Posterior vena cava (tissue), 2 donors: ENCODE measurements at places on chromosomes 4 and X.

DNA sequence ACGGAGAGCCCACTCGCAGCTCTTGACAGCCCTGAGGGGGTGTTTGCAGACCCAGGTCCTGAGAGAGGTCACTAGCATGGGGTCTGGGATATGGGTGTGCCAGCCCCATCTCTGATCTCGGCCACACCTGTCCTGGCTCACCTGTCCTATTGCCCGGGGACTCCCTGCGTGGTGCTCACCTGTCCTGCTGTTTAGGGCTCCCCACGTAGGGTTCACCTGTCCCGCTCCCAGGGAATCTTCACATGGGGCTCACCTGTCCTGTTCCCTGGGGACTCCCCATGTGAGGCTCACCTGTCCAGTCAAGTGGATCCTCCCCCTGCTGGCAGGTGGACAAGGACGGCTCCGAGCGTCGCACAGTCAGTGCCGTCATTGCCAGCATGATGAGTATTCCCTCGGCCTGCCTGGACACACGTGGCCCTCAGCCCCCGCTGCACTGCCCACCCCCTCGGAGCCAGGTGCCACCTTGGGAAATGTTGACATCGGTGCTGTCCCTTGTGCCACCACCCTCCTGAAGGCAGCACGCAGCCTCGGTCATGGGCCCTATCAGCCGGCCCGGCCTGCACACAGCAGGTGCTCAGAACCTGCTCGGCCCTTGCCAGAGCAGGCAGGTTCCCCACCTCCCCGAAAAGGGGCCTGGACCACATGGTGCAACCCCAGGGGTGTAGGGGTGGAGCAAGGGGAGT, 6.3 kb downstream of the SLC49A3 start:
- DNase-seq = no peak

- no peak for DNase-seq
Measured at GRCh38 chr4:24850674-24851073, 55.3 kb downstream of the SOD3 start.

- DNase-seq = peak; percentile 61
Measured at GRCh38 chr4:183356931-183357675, 34.9 kb upstream of the CLDN24 start.

DNA sequence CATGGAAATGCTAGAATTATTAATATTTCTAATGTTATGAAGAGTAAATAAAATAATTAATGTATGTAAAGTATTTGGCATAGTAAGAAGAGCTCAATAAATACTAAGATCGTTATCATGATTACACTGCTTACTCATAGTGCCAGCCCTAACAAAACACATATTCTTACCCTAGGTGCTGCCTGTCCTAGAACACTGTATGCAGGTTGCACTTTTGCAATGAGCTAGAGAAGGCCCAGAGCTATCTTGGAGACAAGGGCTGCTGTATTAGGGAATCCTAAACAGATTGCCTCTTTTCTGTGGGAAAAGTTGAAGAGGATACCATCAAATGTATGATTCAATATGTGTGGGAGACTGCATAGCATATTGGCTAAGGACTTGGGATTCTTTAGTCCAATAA, 48.0 kb upstream of the TMEM164 start:
- no peak for DNase-seq

GRCh38 chrX:70480660-70481018, 36.0 kb downstream of the DLG3 start:
- DNase-seq = no peak

DNA sequence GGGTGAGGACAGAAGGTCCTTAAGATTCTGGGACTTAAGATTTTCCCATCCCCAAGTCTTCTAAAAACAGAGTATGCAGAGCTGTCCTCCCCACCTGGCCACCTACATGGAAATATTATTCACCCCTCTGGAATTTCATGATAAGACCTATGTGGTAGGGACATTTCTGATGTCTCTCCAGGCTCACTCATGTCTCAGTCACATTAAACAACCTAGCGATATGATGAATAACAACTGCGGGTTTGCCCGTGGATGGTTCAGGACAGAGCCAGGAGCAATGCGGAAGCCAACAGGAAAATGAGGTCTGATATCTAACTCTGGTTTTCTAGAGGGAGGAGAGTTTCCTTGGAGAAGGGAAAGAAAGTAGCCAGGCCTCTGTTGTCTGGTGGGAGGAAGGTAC, 47.4 kb downstream of the TEX13A start:
- no peak for DNase-seq

DNA sequence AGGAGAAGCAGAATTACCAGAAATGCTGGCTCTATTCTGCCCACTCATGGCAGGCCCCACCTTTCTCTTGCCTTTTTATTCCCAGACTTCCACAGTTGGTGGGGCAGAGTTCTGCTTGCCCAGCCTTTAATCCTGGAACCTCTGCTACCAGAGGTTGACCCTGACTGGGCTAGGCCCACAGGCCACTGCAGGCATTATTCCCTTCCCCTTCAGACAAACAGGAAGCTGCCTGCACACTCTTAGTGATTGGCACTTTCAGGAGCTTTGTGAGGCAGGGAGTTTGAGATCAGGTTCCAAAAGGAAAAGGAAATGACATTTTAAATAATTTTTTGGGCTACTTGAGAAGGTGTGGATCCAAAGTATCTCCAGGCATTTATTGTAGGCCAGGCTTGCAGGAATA, 18.8 kb downstream of the MSN start:
- no peak for DNase-seq

DNA sequence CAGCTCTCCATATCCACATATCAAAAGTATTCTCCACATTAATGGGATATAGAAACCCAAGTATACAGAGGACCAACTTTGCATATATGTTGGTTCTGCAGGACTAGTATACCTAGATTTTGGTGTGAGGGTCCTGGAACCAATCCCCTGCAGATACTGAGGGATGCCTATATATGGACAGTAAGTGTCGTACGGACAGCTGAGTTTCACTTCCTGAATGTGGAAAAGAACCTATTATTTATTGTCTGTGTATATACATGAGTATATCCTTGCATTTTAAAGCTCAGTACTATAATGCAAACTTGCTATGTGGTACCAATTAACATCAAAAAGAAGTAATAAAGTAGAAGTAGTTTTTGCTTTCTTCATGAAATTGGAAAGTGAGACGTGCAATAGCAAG, 101.9 kb downstream of the FBXW7 start:
- DNase-seq = no peak

DNA sequence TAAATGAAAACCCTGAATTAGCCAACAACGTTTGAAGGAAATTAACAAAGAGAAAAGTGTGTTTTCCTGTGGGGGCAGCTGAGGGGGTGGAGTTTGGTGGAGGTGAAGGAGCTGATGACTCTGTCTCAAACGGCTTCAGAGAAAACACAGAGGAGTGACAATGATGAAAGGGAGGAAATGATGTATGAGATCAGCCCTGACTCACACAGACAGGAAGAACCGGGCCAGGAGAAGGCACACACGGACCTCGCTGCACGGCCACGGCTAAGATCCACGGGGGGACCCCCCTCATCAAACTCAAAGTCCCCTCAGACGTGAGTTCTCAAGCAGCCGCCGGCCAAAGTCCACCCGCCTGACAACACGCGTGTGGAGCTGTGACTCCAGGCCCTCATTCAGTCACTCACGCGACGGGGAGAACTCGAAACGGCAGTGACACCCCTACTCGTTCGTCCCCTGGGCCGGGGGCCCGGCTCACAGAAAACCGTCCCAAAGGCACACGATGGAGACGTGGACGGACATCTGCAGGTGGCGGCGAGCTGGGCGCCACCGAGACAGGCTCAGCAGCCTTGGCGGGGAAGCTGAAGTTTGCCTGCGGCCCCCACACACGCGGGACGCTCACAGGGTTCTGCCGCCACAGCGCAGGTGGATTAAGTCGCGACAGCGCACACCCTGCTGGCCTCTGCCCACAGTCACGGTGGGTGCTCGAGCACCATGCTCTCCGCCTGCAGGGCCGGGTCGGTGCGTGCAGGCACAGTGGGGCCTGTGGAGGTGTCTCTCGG, 28.8 kb downstream of the PPP2R3B start:
- peak; percentile 81 for DNase-seq

GRCh38 chr4:45043911-45044310, 317.6 kb upstream of the GNPDA2 start:
- DNase-seq = no peak

DNA sequence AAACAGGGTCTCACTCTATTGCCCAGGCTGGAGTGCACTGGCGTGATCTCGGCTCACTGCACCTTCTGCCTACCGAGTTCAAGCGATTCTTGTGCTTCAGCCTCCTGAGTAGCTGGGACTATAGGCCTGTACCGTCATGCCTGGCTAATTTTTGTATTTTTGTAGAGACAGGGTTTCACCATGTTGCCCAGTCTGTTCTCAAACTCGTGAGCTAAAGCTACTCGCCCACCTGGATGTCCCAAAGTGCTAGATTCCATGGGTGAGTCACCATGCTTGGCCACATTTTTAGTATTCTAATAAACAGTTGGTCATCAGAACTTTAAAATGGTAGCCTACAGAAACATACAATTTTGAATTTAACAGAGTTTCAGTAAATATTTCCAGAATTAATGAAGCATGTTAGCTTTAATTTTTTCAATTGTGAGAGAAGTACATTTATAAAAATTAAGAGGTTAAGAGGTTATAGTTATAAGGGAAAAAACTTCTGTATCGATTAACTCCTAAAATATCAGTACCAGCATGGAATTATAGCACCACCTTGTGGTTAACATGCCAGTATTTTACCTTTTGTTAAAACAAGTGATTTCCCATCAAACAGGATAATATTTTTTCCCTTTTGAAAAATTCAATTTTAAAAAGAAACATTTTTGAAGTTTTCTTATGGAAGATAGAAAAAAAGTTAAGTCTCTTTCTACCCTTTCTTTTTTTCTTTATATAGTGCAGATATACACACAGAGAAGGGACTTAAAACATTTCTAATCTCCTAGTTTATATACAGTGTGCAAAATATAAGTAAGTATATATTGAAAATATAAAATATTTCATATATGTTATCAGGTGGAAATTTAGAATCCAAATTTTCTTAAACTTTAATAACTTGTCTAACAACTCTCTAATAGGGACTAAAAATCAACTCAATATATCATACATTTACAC, 35.4 kb downstream of the CEP44 start:
- DNase-seq = no peak

GRCh38 chrX:4881277-4881676, 1167.8 kb upstream of the PRKX start:
- DNase-seq = no peak

DNA sequence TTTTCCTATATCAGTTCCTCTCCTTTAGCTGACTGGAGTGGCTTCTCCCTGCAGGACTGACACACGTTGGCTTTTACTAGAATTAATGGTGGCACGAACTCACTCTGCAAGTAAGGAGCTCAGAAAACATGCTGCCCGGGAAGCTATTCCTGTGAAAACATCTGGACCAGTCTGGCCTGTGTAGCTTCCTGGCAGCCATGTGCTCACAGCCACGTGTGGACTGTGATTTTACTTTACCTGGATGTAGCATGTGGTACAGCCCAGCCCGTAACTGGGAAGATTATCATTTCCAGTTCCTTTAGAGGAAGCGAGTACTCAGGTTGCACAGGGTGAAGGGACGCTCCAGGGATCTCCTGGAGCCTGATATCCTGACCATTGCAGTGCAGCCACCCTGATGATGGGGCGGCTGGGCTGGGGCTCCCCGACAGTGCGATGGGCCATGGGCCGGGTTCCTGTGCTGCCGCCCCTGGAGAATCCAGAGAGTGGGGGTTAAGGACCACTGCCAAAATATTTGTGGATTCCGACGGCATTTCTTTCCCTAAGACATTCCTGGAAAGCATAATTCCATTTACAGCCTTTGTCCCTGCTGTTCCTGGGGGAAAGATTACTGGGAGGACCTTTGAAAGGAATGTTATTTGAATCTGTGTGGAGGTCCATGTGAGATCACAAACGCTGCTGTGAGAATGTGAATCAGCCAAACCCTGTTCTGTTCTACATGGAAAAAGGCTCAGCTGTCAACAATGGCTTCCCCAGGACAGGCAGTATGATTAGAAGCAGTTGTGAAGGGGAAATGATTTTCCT, 35.0 kb downstream of the PROM1 start:
- no peak for DNase-seq

- no peak for DNase-seq
Measured at GRCh38 chr4:74311696-74312313, 3.5 kb downstream of the EPGN start.

DNA sequence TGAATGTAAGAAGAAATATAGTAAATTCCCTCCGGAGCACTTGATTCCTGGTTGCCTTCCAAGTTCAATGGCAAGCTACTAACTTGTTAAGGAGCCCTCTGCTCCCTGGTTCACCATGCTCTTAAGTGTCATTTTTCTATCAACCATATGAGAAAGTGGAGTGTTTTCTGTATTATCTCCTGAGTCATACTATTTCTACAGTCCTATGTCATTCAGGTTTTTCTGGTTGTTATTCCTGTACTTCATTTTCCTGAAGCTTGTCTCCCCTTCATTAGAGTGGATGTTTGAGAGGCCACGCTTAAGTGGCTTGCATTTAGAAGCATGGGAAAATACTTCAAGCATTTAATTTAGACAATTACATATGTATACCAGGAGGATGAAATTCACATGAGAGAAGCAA, 14.7 kb upstream of the EPGN start:
- no peak for DNase-seq

- no peak for DNase-seq
Measured at GRCh38 chrX:74527350-74527749, 87.1 kb downstream of the RLIM start.

DNA sequence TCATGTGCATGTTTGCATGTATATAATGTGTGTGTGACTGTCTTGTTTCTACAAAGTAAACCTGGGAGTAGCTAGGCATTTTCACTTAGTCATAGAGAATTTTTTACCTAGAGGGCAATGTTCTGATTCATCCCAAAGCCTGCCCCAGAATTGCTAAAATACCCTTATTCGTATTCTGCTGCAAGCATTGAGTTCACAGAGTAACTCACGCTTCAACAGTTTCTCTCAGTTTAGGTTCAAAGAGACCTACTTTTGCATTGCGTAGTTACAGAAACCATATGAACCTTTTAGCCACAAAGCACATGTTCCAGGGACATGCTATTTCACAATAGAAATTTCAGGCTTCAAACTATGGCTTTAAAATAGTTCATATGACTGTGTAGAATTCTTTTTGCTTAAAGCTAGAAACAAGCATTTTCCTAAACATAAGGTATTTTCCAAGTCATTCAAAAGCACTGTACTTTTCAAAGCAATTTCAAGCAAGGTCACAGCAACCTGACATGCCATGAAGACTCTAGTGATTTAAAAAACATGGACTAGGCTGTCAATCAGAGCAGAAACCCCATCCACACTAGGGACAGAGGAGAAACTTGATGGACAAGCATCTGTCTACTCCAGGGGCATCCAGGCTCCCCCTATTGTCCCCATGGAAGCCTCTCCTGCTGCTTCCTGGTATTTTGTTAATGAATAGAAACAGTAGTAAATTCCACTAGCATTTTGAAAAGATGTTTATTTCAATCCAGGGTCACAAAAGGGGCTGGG, 81.5 kb upstream of the MAPK10 start:
- DNase-seq = no peak
